ENCODE measurements at places on chromosomes 3 and 15.
A peak's percentile ranks its signal among the peaks of the same experiment; 100 is the strongest.

DNA sequence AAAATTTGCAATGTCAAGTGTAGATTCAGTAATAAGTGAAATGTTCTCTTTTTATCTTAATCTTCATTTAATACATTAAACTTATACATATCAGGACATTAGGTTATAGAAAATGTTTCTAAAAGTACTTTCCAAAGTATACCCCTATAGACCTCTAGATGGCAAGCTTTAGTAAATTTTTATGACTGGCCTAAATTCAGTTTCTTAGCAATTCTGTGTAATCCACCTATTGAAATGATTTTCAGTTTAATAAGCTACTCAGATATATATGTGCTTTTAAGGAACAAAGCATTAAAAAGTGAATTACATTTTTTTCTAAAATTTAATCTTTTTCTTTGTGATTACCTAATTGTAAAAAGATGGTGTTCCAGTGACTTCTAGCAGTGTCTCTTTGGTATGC lies 342.2 kb downstream of the GBE1 start:
- no peak for DNase-seq

DNA sequence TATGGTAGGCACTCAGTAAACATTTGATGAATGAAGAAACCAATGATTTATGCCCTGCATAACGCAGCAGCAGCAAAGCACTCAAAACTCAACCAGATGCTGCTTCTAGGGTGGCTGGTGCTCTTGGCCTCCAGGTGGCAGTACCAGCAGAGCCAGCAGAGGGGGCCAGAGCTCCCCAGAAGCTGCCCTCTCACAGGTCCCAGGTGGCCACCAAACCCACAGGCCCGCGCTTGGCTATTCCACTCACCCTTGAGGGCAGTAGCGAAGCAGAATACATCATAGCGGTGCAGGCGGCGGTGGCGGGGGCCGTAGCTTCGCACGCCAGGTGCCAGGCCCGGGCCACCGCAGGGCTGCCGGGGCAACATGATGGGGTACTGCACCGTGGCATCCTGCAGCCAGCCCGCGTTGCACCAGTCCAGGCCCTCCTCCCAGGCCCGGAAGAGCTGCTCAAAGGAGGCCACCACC lies 16.6 kb downstream of the HAPLN3 start:
- no peak for DNase-seq

DNA sequence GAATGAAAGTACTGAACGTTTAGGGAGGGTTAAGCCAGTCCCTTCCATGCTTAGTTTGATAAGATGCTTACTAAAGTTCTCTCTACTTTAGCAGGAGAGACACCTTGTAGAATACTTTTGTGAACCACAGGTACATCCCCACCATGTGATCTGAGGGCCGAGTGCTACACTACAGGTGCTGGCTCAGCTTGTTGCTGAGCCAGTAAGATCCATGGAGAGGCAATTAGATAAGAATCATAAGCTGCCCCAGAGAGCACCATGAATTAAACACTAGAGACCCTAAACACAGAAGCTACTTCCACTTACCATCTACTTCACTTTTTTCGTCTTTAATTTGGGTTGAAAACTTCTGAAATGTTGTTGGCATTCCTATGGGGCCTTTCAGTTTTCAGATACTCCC lies 70.5 kb upstream of the GOLGA8B start:
- DNase-seq, result no peak

- no peak for DNase-seq
Measured at GRCh38 chr3:64848822-64849221, 161.0 kb upstream of the ADAMTS9 start.

GRCh38 chr15:39581793-39582285 lies 960 bp downstream of the THBS1 start:
- DNase-seq, result no peak

DNA sequence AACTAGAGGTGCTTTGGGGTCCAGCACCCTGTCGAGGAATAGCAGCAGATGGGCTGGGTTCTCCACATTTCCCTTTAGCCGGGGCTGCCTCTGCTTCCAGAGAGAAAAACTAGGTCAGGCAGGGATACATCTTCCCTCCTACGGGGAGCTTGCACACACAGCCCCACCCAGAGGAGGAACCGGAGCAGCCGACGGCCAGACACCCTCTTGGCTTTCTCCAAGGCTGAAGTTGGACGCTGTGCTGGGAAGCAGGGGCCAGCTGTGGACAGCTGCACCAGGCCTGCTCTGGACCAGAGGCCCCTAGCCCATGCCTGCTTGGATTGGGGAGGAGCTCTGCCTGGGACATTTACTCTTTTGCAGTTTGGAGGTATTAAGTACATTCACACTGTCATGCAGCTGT lies 44.7 kb upstream of the NR2C2 start:
- no peak for DNase-seq

DNA sequence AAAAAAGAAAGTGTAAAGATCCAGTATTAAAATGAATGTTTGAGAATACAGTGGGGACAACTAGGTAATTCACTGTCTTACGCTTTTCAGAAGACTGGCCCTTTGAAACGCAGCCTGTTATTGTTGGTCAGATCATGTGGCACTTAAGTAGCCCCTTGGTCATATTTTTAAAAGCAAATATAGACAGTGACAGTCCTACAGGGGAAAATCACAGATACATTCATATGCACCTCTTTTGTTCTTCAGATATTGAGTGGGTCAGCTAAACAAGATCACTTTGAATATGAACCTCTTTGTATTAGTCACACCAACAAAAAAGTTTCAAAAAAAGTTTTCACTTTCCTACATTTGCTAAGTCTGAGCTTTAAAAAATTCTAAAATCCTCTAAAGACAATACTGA lies 36.0 kb downstream of the TIGIT start:
- no peak for DNase-seq

GRCh38 chr3:62621176-62621575 lies 247.8 kb upstream of the FEZF2 start:
- DNase-seq, result no peak

DNA sequence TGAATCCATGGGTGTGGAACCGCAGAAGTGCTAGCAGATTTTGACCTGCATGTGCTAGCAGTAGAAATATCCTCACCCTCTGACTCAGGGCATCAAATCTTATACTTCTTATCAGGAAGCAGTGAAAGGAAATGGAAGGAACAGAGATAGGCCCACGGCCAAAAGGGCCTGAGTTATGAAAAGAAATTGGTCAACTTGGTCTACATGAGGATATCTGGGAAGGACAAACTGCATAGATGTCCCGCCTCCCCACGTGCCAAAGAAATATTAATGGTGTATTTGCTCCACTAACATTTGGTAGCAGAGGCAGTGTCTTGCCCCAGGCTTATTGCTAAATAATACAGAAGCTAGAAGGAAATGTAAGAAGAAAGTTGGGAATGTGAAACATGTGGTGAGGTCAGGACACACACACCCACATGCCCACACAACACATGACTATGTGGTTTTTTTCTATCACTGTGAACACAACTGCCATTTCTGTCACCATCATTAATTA lies 93.6 kb upstream of the COL8A1 start:
- no peak for DNase-seq

DNA sequence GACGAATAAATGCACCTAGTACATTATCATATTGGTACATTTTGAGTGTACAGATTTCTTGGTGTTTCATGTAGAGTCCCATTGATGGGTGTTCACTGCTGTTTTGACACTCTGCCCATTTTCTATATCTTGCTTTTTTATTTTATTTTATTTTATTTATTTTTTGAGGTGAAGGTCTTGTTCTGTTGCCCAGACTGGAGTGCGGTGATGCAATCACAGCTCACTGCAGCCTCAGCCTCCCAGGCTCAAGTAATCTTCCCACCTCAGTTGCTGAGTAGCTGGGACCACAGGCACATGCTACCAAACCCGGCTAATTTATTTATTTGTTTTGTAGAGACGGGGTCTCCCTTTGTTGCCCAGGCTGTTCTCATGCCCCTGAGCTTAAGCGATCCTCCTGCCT lies 44.2 kb downstream of the DNAJC13 start:
- DNase-seq, result no peak

DNA sequence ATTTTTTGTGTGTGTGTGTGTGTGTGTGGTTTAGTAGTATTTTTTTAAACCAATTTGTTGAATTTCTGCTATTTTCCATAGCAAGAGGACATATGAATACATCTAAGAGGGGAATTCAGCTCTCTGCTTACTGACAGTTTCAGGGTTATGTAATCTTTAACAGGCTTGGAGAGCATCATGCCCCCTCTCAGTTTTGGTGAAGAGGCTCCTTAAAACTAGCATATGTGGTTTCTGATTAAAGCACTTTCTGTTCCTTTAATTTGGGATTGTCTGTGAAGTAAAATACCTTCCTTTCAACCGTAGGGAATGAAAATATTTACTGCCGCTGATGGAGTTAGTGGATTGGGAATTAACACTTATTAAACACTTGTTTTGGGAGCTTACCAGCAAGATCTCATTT lies 19.4 kb upstream of the NFKBIZ start:
- no peak for DNase-seq

- DNase-seq, result no peak
Measured at GRCh38 chr3:71581457-71582035, 2.0 kb downstream of the FOXP1 start.

- DNase-seq, result no peak
Measured at GRCh38 chr3:171267104-171267503, 193.1 kb downstream of the TNIK start.

DNA sequence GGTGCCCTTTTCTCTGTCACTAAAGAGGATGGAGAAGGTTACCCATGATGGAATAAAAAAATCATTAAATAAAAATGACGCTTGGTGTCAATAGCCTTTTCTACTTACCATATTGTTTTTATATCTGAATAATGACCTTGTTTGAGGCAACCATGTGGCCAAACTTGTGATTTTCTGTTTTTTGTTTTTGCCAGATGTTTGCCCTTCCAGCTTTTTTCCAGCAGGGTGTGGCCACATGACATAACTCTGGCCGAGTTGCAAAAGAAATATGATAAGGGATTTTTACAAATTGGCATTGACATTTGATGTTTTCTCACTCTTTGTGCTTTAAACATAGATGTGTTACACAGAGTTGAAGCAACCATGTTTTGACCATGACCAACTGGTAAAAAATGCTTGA lies 39.7 kb upstream of the EPHA3 start:
- no peak for DNase-seq

GRCh38 chr3:169009453-169009852 lies 654.1 kb downstream of the MECOM start:
- no peak for DNase-seq

GRCh38 chr15:65092911-65093792 lies 16.6 kb downstream of the KBTBD13 start:
- DNase-seq, result no peak

DNA sequence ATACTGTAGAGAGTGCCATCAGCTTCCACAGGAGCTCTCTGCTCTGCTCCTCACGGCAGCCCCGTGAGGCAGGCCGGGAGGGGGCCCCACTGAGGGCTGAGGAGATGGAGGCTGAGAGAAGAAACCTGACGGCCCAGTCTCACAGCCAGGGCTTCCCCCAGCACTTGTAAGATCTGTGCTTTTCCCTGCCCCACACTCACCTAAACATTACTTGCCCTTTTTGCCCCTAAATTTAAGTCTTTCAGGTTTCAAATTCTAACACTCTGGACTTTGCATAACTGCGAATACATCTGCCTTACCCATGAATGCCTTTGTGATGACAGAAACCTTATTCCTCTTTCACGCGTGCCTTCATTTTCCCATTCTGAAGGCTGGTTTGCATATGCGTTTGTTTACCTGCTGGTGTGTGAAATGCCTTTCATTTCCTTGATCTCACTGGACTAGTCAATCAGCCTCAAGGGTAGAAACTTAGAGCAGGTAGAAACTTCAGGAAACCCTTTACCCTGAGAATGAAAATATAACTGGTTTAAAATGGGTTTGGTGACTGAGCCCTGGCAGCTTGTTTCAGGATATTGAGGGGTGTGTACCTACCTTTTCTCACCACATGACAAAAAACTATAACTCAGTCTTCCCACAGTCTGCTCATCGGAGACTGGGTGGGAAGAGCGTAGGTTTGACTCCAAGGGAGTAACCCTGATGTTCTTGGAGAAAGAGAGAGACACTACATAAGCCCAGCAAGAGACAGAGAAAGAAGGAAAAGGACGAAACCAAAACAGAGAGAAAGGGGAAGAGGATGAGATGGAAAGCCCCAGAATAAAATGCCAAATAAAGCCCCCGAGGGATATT lies 20.1 kb downstream of the SLC12A8 start:
- DNase-seq, result no peak

- peak; percentile 64 for DNase-seq
Measured at GRCh38 chr15:41557673-41558399, 1.2 kb upstream of the TYRO3 start.

DNA sequence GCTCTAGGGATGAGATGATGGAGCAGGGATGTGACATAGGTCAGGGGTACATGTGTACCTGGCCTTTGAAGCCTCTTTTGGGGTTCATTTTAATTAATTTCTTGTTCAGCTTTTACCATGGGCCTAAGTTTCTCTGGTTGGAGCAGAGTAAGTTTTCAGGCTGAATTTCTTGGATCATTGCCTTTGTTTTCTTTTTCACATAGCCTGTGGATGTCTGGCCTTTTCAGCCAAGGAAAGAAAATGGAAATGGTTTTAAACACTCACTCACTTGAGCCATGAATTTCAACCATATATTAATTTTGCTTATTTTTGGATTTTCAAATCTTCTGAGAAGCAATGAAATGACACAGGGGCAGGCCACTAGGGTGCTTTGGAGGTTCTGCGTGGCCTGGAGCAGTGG lies 30.2 kb downstream of the CACNA1D start:
- DNase-seq, result no peak

Data from activated CD4-positive, alpha-beta T cell treated with anti-CD3 and anti-CD28 coated beads for 1 hour (primary cell).